Effector memory CD8-positive, alpha-beta T cell (primary cell): ENCODE measurements at places on chromosomes 6 and 20.

GRCh38 chr6:5809450-5809849 lies 197.3 kb downstream of the NRN1 start:
- no peak for DNase-seq

DNA sequence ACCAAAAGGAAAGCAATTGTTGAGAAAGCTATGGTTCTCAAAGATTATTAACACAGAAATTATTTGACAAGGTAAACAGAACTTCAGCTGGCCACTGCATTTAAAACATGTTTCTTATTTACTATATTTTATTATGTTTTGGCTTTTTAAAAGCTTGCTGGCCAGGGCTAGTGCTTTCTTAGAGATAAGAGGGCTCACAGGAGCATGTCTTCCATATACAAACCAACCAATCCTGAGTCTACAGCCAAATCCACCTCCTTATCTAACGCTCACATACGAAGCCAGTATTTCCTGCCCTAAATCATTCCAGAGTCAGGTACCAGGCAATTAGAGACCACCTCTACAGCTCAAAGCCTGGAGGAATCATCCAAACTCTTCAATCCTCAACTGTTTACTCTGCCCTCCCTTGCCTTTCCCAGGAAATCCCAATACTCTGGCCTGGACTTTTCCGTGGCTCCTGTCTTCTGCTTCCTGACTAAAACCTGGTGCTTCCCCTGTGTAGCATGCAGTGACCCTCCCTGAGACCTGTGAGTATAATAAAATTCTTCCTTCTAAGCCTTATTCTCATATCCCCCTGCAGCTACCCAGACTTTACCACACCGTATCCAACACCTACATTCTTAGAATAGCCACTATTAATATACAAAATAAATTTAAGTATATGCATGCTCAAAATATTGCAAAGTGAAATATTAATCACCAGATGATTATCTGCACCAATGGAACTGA lies 33.2 kb downstream of the RANBP9 start:
- DNase-seq: no peak

- no peak for DNase-seq
Measured at GRCh38 chr20:11451793-11452291, 465.9 kb upstream of the BTBD3 start.

GRCh38 chr6:149209871-149210775 lies 107.4 kb upstream of the TAB2 start:
- no peak for DNase-seq

GRCh38 chr6:38269461-38270172 lies 370.1 kb downstream of the BTBD9 start:
- DNase-seq: no peak

DNA sequence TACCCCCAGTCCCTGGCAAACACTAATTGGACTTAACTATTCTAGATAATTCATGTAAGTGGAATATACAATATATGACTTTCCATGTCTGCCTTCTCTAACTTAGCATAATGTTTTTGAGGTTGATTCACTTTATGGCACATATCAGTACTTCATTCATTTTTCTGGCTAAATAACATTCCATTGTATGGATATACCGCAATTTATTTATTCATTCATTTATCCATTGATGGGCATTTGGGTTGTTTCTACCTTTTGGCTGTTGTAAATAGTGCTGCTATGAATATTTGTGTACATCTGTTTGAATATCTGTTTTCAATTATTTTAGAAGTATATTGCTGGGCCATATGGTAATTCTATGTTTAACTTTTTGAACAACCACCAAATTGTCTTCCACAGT lies 616.3 kb downstream of the UTRN start:
- DNase-seq: no peak
